GM23338 (cell line): ENCODE measurements at places on chromosomes 7 and 10. TPM values are rescaled to one million over a fixed set of nuclear protein-coding genes. Genes with fewer than 3 reads are reported as not detected.

Gene COL26A1
- total RNA-seq, result 51.7 and 55.0 TPM in 2 replicates

Gene PITRM1
- total RNA-seq, result 33.0 and 51.1 TPM in 2 replicates

Gene SLC13A1
- total RNA-seq, result not detected in 2 replicates

Gene FOXP2
- total RNA-seq, result 0.24 TPM in 1 of 2 replicates, not detected in the other

Gene TMEM196
- total RNA-seq, result not detected in 2 replicates

Gene DPP6
- not detected in 2 replicates for total RNA-seq

Gene HHEX
- total RNA-seq, result 0.39 and 0.59 TPM in 2 replicates

Gene CREB5
- total RNA-seq, result 1.7 and 2.4 TPM in 2 replicates

- no peaks in the 10 kb centered on the region for H3K36me3 ChIP-seq
- no peak overlapping the region for H3K27ac ChIP-seq
- no peak overlapping the region for H3K4me3 ChIP-seq
Measured at GRCh38 chr10:14318007-14318406, 12.7 kb downstream of the FRMD4A start.

DNA sequence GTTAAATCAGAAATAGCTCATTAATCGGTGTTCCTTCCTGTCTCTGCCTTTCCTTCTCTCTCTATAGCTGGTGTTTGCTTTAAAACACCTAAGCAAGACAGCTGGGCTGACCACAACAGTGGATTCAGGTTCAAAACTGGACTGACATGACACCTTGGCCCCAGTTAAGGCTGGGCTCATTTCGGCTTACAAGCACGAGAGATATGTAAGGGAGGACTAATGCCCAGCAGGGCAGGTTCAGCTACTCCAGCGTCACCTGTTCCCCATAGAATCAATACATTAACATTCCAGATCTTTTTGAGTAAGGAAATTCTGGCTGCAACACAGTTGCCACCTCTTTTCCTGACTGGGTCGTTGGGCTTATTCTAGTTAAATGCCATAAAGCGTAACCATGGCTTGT, 323.0 kb upstream of the AOAH start:
- no peak overlapping the region for H3K27ac ChIP-seq
- no peak overlapping the region for H3K4me3 ChIP-seq

GRCh38 chr7:82397879-82398524, 45.6 kb downstream of the CACNA2D1 start:
- H3K4me3 ChIP-seq, result no peak overlapping the region
- no peak for DNase-seq
- H3K4me1 ChIP-seq, result no peaks in the 10 kb centered on the region
- no peaks in the 10 kb centered on the region for H3K27me3 ChIP-seq
- H3K36me3 ChIP-seq, result no peaks in the 10 kb centered on the region

GRCh38 chr10:60732807-60733516, 45.3 kb upstream of the CDK1 start:
- H3K4me3 ChIP-seq, result peak overlapping the region; percentile 63
- no peak overlapping the region for H3K27ac ChIP-seq
- peaks cover 11% of the 10 kb centered on the region; the same call in 1 of the 2 replicates for H3K27me3 ChIP-seq
- peaks cover 40% of the 10 kb centered on the region for H3K4me1 ChIP-seq

GRCh38 chr7:28199021-28199510, 18.5 kb upstream of the JAZF1 start:
- H3K27me3 ChIP-seq, result no peaks in the 10 kb centered on the region
- no peak for DNase-seq
- H3K36me3 ChIP-seq, result no peaks in the 10 kb centered on the region

GRCh38 chr10:43665054-43665453, 16.4 kb upstream of the ZNF32 start:
- H3K4me1 ChIP-seq, result no peaks in the 10 kb centered on the region
- no peak overlapping the region for H3K27ac ChIP-seq
- H3K36me3 ChIP-seq, result no peaks in the 10 kb centered on the region
- no peak for DNase-seq
- no peak overlapping the region for H3K4me3 ChIP-seq

- H3K27ac ChIP-seq, result no peak overlapping the region
- H3K36me3 ChIP-seq, result no peaks in the 10 kb centered on the region
- no peaks in the 10 kb centered on the region for H3K27me3 ChIP-seq
- DNase-seq, result no peak
- peaks cover 55% of the 10 kb centered on the region for H3K4me1 ChIP-seq
Measured at GRCh38 chr7:99837649-99838361, 10.0 kb downstream of the CYP3A43 start.
